GDM1 (cell line): ENCODE measurements at places on chromosomes 3 and 15.
A peak's percentile ranks its signal among the peaks of the same experiment; 100 is the strongest.

DNA sequence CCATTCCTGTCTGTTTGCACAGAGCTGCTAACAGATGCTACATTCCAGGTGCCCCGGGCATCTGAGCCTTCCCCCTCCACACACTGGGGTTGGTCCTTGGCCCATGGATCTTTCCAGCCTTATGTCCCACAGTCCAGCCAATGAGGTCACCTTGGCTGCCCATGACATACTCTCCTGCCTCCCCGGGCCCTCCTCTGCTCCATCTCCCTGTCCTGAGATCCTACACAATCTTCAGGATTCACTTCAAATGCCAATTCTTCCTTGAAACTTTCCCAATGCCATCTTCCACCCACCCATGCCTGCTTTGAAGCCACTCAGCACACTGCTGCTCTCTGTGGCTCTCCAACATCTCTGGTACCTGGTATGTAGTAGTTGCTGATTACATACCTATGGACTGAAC, 4.3 kb downstream of the CHRNA3 start:
- no peak for DNase-seq

DNA sequence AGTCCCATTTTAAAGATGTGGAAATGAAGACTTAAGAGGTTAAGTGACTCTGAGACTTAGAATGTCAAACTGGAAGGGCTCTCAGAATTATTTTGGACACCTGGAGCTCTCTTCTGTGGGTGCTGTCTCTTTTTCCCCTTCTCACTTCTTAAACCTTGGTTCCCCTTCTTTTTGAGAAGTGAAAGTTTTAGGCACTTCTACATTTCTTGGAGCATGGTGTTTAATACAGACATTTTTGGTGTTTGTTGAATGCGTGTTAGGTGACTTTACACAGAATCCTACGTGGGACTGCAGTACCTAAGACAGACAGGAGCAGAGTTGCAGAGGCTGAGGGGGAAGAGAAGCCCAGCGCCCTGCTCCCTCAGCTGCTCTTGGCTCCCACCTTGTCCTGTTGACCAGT, 133.3 kb downstream of the MDFIC2 start:
- no peak for DNase-seq

DNA sequence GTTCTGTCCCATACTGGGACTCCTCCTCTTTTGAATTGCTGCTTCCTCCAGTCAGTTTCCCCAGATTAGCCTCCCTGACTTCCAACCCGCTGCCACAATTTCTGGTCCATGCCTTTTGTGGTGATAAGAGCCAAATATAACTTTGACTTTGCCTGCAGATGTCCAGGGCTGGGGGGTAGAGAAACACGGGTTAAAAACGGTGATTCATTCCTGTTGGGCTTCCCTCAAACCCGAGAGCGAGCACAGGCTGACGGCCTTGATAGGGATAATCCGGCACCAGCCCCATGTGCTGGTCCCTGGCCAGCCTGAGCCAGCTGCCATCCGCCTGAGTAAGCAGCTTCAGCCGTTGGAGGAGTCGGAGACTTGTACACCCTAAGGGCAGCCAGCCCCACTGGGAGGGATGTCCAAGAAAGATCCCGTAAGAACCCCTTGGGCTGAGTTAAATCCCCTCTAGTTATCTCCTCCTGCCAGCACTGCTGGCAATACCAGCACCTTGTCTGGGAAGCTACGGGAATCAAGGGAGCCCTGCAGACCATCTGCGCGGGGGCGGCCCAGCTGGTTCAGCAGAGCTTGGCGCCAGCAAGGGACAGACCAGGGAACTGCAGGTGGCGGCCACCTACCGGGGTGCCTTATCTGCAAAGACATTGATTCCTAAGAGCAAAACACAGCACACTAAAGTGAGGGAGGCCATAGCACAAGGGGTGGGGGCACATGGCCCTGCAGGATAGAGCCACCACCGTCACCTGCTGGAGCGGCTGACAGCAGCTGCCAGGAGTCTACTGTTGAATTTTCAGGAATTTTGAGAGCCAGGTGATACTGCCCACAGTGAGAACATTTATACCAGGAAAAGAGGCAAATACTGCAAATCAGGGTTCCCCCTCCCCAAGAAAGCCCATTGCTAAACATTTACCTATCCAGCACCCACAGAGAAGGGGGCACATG, 18.1 kb downstream of the CSPG4 start:
- peak; percentile 74 for DNase-seq

DNA sequence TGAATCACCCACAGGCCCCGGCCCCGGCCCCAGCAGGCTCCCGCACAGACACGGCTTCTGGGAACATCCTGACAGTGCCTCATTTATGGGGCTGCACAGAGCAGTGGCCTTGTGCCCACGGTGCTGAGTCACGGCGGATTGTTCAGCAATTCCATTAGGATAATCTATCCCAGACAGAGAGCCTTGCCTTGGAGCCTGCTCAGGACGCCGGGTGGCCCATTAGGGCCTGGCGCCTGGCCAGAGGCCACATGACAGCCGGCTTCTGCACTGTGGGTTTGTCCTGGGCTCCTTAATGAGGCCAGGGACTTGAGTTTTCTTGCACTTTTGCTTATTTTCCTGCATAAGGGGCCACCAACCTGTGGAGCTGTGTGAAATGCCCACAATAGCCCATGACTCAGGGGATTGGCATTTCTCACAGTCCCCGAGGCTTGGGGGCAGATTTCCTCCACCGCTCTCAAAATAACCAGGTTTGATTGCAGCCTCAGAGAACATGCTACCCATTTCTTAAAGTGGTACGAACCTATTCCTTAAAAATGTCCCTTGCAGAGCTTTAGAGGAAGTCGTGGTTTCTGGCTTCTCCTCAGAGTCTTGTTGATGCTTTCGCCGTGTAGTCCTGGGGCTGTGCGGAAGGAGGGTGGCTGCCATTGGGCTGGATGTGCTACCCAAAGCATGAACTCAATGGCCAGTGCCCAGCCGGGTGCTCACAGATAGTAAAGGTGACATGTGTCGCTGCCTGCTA, 19.0 kb downstream of the SYNM start:
- DNase-seq: peak; percentile 54

- DNase-seq: no peak
Measured at GRCh38 chr15:57914350-57915055, 151.0 kb downstream of the ALDH1A2 start.

- no peak for DNase-seq
Measured at GRCh38 chr3:29178809-29179793, 101.8 kb upstream of the RBMS3 start.

- no peak for DNase-seq
Measured at GRCh38 chr3:158213461-158213860, 103.6 kb downstream of the RSRC1 start.

DNA sequence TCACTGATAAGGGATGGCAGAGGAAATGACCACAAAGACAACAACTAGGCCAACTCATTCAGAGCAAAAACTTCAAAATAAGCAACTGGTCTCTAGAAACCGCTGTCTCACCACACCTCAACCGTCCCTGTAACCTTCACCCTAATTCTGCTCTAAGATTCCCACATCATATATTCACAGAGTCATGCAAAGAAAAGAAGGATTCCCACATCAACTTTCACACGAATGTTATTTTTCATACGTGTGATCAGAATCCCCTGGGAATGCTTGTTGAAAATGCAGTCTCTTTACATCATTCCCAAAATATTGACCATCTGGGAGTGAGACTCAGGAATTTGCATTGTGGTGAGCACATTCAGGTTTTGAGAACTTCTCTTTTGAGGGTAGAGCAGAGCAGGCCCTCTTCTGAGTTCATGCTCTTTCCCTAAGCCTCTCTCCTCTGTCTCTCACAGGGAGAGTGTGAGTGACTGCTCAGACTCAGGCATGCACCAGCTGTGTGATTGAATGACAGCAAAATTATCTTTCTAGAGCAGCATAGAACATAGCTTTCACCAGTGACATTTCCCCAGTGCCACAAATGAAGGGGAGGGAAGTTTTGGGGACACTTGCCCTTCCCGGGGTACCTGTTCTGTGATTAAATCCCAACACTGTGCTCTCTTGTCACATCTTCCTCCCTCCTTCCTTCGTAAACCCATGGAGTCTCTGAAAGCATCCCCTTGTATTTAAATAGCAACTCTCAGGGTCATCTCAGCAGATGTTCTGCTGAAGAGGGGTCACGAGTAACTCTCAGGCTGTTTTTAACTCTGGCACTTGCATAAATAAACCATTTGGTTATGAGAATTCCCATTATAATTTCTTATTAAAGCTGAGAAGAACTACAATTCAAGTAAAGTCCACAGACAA, 170.9 kb downstream of the PLCL2 start:
- no peak for DNase-seq

DNA sequence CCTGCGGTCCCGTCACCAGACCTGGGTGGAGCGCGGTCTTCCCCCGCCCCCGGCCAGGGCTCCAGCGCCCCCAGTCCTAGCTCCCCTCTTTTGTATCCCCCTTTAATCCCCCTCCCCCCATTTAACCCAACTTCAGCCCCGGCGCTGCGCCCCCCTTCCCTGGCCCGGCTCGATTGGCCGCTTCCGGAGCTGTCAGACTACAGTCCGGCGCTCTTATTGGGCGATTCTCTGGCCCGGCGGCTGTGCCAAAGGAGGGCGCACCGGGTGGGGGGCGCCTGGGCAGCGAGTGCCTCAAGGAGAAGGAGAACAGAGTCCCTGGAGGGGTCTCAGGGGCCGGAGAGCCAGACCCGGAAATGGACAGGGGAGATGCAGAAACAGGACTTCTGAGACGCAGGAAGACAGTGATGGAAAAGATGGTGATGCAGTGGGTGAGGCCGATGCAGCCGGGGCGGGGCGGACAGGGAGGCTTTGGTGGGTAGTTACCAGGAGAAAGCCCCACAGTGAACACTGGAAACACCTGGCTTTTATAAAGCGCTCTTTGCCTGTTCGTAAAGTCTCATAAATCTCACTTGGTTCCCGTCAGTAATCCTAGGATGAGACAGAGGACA, 1.2 kb upstream of the ADCY5 start:
- no peak for DNase-seq

- DNase-seq: no peak
Measured at GRCh38 chr3:67437090-67437489, 217.3 kb downstream of the SUCLG2 start.
